ENCODE measurements at places on chromosomes 11 and 22. TPM values are rescaled to one million over a fixed set of nuclear protein-coding genes. Genes with fewer than 3 reads are reported as not detected.
A peak's percentile ranks its signal among the peaks of the same experiment; 100 is the strongest.

GRCh38 chr11:10900681-10901415 is 43.0 kb upstream of the ZBED5 start:
- DNase-seq: no peak

GRCh38 chr22:40199223-40199622 is 21.5 kb downstream of the TNRC6B start:
- DNase-seq: no peak

- peak; percentile 1 for DNase-seq
Observed at GRCh38 chr11:128582496-128583366, 4.6 kb downstream of the ETS1 start.

- DNase-seq: peak; percentile 16
Observed at GRCh38 chr11:57567515-57568329, at the start of gene UBE2L6. Gene UBE2L6 (minus strand): TSS chr11:57567672. CDS start chr11:57567611, 61 bp downstream.

DNA sequence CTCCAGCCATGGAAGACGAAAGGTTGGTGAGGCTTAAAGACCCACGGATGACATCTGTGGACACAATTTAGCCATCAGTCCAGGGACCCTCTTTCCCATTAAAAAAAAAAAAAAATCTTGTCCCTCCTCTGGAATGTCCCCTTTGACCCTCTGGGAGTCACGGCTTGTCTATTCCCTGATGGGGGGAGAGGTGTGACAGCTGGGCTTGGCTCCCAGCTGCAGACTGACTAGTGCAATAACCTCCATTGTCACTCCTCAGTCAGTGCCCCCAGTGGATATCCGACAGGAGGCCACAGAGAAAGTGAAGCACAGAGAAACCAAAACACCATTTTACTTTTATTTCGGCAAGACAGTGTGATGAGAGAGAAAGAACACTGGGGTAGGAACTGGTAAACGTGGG is 2.7 kb upstream of the VSIG2 start:
- no peak for DNase-seq

GRCh38 chr11:62921201-62921572 is at the start of gene CHRM1:
Gene CHRM1 (minus strand): TSS chr11:62921363. CDS start chr11:62911100, 10,263 bp downstream.
- no peak for DNase-seq

DNA sequence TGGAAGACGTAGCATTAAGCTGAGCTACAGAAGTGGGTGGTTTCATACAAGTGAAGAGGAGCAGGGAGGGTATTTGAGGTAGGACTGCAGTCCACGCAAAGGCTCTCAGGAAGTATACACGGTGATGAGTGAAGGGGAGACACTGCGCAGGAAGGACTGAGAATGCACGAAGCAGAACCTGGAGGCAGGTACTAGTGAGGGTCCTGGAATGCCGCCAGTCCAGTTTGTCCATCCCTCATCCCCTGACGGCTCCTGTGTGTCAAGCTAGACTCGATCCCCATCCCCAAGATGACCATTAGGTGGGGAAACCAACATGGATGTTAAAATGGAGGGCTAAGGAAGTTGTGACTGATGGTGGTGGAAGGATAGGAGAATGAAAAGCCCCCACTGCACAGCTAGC is 23.8 kb downstream of the ART5 start:
- DNase-seq: no peak

- DNase-seq: no peak
Observed at GRCh38 chr11:66973956-66974580, 1.0 kb upstream of the C11orf86 start.

GRCh38 chr22:49810363-49811019 is 17.2 kb downstream of the BRD1 start:
- no peak for DNase-seq

GRCh38 chr11:10462746-10463300 is 7.8 kb downstream of the AMPD3 start:
- no peak for DNase-seq

GRCh38 chr11:56533054-56533740 is 9.9 kb downstream of the OR5M11 start:
- no peak for DNase-seq

Gene HTR3B
- not detected for total RNA-seq
